Activated T-cell treated with anti-CD3 and anti-CD28 coated beads, Interleukin-2, amount 50 U/mL, for 72 hours (primary cell): ENCODE measurements at places on chromosomes 11 and 22. TPM values are rescaled to one million over a fixed set of nuclear protein-coding genes. Genes with fewer than 3 reads are reported as not detected.
A peak's percentile ranks its signal among the peaks of the same experiment; 100 is the strongest.

GRCh38 chr11:130414107-130415080 lies 14.0 kb downstream of the ADAMTS8 start:
- no peak overlapping the region for H3K4me3 ChIP-seq
- no peaks in the 10 kb centered on the region for H3K36me3 ChIP-seq
- H3K27me3 ChIP-seq = no peaks in the 10 kb centered on the region
- peaks cover 14% of the 10 kb centered on the region for H3K4me1 ChIP-seq

RBM4B gene
- total RNA-seq = 12.5 TPM

DNA sequence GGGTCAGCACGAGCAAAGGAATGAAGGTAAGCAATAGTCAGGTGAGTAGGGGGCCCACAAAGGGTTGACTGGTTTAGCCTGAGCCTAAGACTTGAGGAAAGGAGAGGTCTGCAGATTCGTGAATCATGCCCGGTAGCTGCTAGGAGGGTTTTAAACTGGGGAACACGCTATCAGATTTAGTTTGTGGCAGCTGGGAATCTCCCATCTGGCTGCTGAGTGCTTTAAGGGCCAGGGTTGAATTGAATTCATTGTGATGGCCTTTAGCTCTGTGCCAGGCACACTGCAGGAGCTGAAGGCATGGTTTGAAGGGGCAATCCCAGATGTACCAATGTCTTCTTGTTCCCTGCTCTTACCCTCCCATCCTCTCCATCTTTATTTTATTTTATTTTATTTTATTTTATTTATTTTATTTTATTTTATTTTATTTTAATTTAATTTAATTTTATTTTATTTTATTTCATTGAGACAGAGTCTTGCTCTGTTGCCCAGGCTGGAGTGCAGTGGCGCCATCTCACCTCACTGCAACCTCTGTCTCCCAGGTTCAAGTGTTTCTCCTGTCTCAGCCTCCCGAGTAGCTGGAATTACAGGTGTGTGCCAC lies 1.9 kb upstream of the NECTIN1 start:
- H3K27ac ChIP-seq = no peak overlapping the region
- peaks cover 11% of the 10 kb centered on the region for H3K4me1 ChIP-seq
- DNase-seq = no peak
- no peaks in the 10 kb centered on the region for H3K36me3 ChIP-seq
- peaks cover 54% of the 10 kb centered on the region for H3K27me3 ChIP-seq

XKR3 gene
- 0.23 TPM for total RNA-seq

- DNase-seq = no peak
- no peak overlapping the region for H3K27ac ChIP-seq
- no peak overlapping the region for H3K4me3 ChIP-seq
- no peaks in the 10 kb centered on the region for H3K4me1 ChIP-seq
Observed at GRCh38 chr22:29426476-29426875, 11.9 kb upstream of the RFPL1 start.

- no peaks in the 10 kb centered on the region for H3K27me3 ChIP-seq
- H3K27ac ChIP-seq = no peak overlapping the region
- H3K4me3 ChIP-seq = no peak overlapping the region
- no peak for DNase-seq
Observed at GRCh38 chr11:121814962-121815361, 301.1 kb downstream of the BLID start.

GRCh38 chr11:93783362-93783761 lies 720 bp upstream of the MED17 start:
- DNase-seq = no peak
- no peaks in the 10 kb centered on the region for H3K27me3 ChIP-seq
- peak overlapping the region; percentile 97 for H3K27ac ChIP-seq
- H3K4me3 ChIP-seq = peak overlapping the region; percentile 98
- peaks cover 10% of the 10 kb centered on the region for H3K36me3 ChIP-seq
- H3K4me1 ChIP-seq = peaks cover 48% of the 10 kb centered on the region

GRCh38 chr11:64659417-64660144 lies 63.4 kb downstream of the NRXN2 start:
- DNase-seq = no peak
- H3K36me3 ChIP-seq = no peaks in the 10 kb centered on the region
- no peak overlapping the region for H3K4me3 ChIP-seq
- H3K4me1 ChIP-seq = peaks cover 14% of the 10 kb centered on the region
- no peak overlapping the region for H3K27ac ChIP-seq

- peaks cover 8% of the 10 kb centered on the region for H3K27me3 ChIP-seq
- H3K27ac ChIP-seq = no peak overlapping the region
- no peaks in the 10 kb centered on the region for H3K4me1 ChIP-seq
Observed at GRCh38 chr11:130514316-130514715, 65.9 kb downstream of the ADAMTS15 start.

CSF2RB gene
- total RNA-seq = 1.8 TPM

IFITM10 gene
- total RNA-seq = 1.5 TPM

DEFB131B gene
- not detected for total RNA-seq

MPEG1 gene
- 0.05 TPM for total RNA-seq

DNA sequence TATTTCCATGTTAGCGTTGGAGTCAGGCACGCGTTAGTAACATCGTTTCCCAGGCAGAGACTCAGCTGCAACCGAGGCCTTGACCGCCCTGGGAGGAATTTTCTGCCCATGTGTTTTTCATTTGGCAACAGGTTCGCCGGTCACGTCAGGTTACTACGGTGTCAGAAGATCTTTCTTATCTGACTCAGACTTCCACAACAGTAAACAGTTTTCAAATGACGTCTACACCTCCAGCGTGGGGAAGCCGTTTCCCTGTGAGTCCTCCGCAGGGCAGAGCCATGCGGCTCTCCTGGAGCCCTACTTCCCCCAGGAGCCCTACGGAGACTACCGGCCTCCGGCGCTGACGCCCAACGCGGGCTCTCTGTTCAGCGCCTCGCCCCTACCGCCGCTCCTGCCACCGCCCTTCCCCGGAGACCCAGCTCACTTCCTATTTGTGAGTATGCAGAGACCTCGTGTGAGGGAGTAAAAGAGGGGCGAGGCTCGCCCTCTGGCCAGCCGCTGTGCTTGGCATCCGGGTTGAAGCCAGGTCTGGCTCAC lies 14.3 kb upstream of the POU2AF3 start:
- no peaks in the 10 kb centered on the region for H3K36me3 ChIP-seq
- DNase-seq = no peak
- no peaks in the 10 kb centered on the region for H3K4me1 ChIP-seq
- no peaks in the 10 kb centered on the region for H3K27me3 ChIP-seq
- no peak overlapping the region for H3K4me3 ChIP-seq

GRCh38 chr22:30931541-30932300 lies 36.9 kb downstream of the MORC2 start:
- no peaks in the 10 kb centered on the region for H3K27me3 ChIP-seq
- DNase-seq = no peak
- peaks cover 8% of the 10 kb centered on the region for H3K4me1 ChIP-seq
- H3K36me3 ChIP-seq = peaks cover 4% of the 10 kb centered on the region
- peak overlapping the region; percentile 29 for H3K27ac ChIP-seq

DNA sequence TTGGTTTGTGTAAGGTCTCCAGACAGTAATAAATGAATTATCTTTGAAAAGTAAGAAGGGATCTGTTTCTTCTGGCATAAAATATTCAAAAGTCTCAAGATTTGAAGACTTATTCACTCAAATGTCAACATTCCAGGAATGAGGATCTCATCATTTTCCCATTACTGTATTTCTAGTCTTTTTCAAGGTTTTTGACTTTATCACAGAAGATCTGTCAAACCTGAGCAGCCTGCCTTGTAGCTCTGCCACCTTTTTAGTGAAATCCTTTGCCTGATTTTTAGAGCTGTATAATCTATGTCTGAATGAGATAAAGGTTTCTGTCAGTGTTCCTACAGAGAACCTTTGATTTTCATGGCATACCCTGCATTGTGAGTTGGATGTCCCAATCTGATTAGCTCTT lies 4.0 kb downstream of the OR51F2 start:
- H3K4me3 ChIP-seq = no peak overlapping the region
- H3K4me1 ChIP-seq = no peaks in the 10 kb centered on the region
- H3K27me3 ChIP-seq = peaks cover 7% of the 10 kb centered on the region
- H3K36me3 ChIP-seq = no peaks in the 10 kb centered on the region
- DNase-seq = no peak

- no peak overlapping the region for H3K27ac ChIP-seq
- no peaks in the 10 kb centered on the region for H3K4me1 ChIP-seq
- no peak overlapping the region for H3K4me3 ChIP-seq
Observed at GRCh38 chr11:17766590-17766989, 32.0 kb downstream of the KCNC1 start.

DNA sequence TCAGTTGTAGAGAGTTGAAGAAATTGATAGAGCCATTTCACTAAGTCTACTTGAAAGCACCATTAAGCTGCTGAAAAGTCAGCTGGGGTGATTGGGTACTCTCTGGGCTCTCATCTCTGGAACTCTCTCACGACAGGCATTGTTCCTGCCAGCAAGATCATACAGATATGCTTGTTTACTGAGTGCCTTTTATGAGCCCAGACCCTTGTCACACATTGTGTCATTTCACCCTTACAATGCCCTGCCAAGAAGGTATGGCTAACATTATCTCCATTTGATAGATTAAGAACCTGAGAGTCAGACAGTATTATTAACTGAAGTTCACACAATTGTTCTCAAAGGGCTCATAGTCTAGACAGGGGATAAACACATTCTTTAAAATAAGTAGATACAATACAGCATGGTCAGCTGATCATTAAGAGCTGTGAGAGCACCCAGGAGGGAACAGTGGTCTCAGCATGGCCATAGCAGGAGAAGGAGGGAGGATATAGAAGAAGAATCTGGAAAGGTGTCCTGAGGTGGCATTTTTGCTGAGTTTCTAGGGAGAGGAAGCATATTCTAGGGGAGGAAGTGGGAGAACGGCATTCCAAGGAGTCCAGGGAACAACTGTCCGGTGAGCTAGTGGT lies 580.5 kb downstream of the INSC start:
- DNase-seq = no peak
- H3K4me3 ChIP-seq = no peak overlapping the region
- H3K27me3 ChIP-seq = no peaks in the 10 kb centered on the region
- no peak overlapping the region for H3K27ac ChIP-seq

- H3K27me3 ChIP-seq = no peaks in the 10 kb centered on the region
- DNase-seq = no peak
- no peak overlapping the region for H3K4me3 ChIP-seq
- H3K36me3 ChIP-seq = no peaks in the 10 kb centered on the region
- no peak overlapping the region for H3K27ac ChIP-seq
- H3K4me1 ChIP-seq = peaks cover 18% of the 10 kb centered on the region
Observed at GRCh38 chr11:75810637-75811390, 4.2 kb upstream of the UVRAG start.
